ENCODE measurements at places on chromosomes 3 and 15.
A peak's percentile ranks its signal among the peaks of the same experiment; 100 is the strongest.

GRCh38 chr3:7158516-7158915 is 297.6 kb downstream of the GRM7 start:
- no peak for DNase-seq

DNA sequence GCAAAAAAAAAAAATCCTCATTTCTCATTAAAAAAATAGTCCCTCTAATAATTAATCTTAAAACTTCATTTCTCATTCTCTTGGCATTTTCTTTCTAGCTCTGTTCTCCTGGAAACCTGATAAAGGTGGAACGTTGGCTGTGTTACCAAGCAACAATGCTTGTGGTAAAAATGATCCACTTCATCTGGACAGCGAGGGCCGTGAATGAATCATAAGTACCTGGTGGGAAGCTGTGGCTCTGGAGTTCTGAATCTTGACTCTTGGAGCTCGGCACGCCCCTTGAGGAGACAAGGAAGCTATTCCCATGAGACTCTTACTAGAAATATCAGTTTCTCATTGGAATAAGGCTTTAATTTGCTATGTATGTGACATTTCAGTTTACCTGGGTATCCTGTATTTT is 32.5 kb downstream of the BCL2L10 start:
- DNase-seq, result no peak

- DNase-seq, result no peak
Observed at GRCh38 chr3:129360705-129361460, 67.6 kb downstream of the EFCAB12 start.

- no peak for DNase-seq
Observed at GRCh38 chr15:70777170-70777926, 14.0 kb upstream of the UACA start.

DNA sequence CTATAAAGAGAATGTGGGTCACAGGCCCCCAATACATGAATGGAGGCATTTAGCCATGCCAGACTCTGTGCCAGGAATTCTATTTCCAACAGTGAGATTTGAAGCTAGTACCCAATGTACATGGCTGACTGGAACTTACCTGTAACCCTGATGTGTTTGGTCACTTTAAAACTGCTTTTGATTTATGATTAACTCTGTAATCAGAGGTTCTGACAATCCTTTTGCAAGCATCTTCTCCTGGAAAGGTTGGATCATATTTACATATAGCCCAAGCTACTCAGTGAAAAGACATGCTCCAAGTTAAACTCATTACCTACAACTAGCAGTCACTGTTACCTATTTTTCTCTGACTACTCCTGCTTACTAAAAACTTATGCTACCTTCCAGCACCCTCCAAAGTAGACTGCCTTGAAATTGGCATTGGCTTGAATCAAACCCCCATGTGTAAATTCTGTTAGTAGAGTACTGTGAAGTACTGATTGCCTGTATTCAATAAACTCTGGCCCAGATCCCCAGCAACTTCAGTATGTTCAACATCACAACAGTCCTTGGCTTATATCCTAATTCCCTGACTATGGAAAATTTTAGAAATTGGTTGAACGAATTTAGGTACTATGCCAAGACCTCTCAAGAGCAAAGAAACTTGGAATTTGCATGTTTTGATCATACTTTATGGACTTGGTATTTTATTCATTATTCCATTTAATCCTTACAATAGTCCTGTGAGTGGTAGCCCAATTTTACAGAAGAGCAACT is 665.6 kb upstream of the NECTIN3 start:
- DNase-seq, result no peak

DNA sequence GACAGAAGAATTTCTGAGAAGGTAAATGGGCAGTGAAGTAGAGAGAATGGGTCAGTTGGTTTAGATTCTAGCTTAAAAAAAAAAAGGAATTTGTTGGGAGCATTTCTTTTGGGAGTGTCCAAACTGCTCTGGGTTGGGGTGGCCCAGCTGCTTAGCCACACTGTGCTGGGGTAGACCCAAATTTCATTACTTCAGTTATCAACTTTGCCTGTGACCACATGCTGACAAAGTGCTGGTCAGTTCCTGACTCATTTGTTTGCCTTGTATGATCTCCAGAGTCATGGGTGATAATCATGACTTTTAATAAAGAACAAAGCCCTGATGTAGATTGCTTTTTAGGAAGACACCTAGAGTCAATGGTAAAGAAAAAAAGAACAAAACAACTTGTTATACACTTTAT is 121.5 kb upstream of the FGF7 start:
- no peak for DNase-seq

GRCh38 chr3:4551051-4551711 is 58.0 kb downstream of the ITPR1 start:
- DNase-seq, result no peak

- DNase-seq, result no peak
Observed at GRCh38 chr3:25938566-25939325, 148.9 kb downstream of the OXSM start.

DNA sequence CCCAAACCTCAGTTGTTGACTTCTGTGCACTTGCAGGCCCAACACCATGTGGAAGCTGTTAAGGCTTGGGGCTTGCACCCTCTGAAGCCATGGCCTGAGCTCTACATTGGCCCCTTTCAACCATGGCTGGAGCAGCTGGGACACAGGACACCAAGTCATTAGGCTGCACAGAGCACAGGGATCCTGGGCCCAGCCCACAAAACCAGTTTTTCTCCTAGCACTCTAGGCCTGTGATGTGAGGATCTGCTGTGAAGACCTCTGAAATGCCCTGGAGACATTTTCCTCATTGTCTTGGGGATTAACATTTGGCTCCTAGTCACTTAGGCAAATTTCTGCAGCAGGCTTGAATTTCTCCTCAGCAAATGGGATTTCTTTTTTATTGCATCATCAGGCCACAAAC is 1255.7 kb downstream of the ZPLD1 start:
- no peak for DNase-seq

- no peak for DNase-seq
Observed at GRCh38 chr3:42747581-42747980, 25.5 kb downstream of the CCDC13 start.

GRCh38 chr3:52527732-52528585 is 5.7 kb downstream of the NT5DC2 start:
- DNase-seq, result no peak

- DNase-seq, result no peak
Observed at GRCh38 chr15:85658816-85659215, 135.9 kb downstream of the KLHL25 start.

DNA sequence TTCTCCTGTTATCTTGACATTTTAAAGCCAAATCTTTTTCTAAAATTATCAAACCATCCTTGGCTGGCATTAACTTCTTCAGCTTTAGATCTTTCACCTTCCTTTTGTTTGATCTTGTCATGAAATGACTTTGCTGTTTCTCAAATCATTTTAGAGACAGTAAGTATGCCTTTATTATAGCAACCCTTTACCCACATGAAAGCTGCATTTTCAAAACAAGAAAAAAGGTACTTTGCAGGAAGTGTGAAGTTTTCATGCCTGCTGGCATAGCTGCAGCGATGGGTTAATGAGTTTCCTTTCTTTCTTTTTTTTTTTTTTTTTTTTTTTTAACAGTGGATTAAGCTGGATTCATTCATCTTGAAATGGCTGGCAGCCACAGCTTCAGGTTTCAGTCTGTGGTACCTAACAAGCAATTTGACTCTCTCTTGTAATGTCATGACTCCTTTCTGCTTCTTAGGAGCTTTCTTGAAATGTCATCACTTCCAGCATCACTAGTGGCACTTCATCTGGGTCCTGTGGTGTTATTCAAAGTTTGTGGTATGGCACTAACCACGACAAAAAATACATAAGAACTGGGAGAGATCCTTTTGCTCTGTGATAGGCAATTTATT is 18.8 kb downstream of the SLC25A26 start:
- no peak for DNase-seq

GRCh38 chr15:38129531-38130204 is 123.0 kb upstream of the SPRED1 start:
- no peak for DNase-seq

- DNase-seq, result peak; percentile 40
Observed at GRCh38 chr15:31435912-31436628, 109.4 kb downstream of the KLF13 start.

DNA sequence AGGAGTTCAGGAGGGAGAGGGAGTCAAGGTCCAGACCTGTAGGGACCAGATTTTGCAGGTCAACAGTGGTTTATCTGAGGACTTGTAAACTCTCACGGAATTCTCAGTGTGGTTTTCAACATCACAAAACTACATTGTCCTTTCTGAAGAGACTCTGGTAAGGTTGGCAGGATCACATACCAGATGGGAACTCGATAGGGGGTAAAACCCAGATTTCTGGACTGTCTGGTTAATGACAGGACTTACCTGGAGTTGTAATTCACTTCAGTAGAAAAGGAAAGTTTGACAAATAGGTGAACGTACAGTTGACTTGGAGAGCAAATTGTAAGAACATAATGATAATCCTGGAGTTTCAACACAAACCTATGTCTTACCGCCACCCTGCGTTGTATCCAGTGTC is 5.3 kb downstream of the ITPR1 start:
- no peak for DNase-seq

- no peak for DNase-seq
Observed at GRCh38 chr3:25473246-25473645, 45.2 kb downstream of the RARB start.

Measured in stimulated activated CD8-positive, alpha-beta memory T cell treated with anti-CD3 and anti-CD28 coated beads, Interleukin-15, amount 100 ng/mL, for 48 hours (primary cell).